Suppressor macrophage treated with lipopolysaccharide for 4 hours (primary cell): ENCODE measurements at places on chromosomes 2 and 18.

GRCh38 chr2:25707927-25708590 is 34.7 kb upstream of the DTNB start:
- no peak for DNase-seq

DNA sequence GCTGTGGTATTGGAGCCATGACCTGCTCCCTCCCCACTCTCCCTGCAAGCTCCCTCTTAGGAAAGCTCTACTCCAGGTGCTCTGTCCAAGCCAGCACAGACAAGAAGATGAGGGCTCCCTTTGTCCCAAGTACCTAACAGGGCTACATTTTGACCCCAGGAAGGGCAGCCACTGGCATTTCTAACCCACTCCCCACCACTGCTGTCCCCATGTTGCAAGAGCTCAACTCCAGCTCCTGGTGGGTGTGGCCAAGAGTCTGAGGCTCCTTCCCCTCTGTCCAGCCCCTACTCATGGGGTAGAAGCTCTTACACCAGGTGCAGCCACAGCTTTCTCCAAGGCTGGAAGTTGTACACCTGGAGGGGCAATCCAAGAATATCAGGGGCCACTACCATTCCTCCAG is 127.0 kb upstream of the NPAS2 start:
- no peak for DNase-seq

GRCh38 chr2:201952187-201952586 is 81.5 kb upstream of the FZD7 start:
- DNase-seq, result no peak

DNA sequence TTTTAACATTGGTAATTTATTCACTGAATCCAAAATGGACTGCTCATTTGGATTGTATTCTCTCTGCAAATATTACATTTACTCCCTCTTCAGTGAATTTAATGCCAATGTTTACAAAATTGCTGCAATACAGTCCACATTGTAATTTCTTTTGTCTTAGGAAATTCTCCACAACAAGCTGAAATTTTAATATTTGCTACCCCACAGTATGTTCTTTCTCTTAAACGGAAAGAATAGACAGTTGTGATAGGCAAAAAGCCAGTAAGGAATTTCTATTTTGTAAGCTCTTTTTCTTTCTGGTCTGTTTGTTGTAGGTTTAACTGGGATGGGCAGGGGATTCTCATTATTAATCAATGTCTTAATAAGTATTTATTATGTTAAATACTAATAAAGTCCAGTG is 92.0 kb downstream of the CSRNP3 start:
- no peak for DNase-seq

- no peak for DNase-seq
Measured at GRCh38 chr18:35818353-35818667, 154.2 kb upstream of the RMP24 start.
